Activated T-helper 1 cell treated with Interleukin-2 at 50 U/mL for 16 hours (primary cell): ENCODE measurements at places on chromosomes 6 and 20.

- no peak for DNase-seq
These were observed 47.5 kb downstream of the RNASET2 start for GRCh38 chr6:166908811-166909210.

DNA sequence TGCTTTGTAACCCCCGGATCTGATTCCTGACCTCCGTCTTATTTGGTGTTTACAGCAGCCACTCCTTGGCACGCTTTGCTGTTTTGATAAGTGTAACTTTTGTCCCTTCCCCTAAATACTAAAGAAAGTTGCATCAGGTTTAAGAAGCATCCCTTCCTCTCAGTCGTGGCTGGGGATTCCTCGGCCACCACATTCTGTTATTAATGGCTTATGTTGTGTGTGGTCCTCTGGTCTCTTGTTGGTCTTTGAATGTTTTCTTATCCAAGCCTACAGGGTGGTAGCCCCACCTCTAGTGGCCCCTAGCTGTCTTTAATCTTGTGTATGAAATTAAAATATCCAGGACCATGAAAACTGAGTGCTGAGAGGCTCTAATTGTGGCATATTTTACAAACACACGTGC is 37.5 kb upstream of the FNDC1 start:
- no peak for DNase-seq

DNA sequence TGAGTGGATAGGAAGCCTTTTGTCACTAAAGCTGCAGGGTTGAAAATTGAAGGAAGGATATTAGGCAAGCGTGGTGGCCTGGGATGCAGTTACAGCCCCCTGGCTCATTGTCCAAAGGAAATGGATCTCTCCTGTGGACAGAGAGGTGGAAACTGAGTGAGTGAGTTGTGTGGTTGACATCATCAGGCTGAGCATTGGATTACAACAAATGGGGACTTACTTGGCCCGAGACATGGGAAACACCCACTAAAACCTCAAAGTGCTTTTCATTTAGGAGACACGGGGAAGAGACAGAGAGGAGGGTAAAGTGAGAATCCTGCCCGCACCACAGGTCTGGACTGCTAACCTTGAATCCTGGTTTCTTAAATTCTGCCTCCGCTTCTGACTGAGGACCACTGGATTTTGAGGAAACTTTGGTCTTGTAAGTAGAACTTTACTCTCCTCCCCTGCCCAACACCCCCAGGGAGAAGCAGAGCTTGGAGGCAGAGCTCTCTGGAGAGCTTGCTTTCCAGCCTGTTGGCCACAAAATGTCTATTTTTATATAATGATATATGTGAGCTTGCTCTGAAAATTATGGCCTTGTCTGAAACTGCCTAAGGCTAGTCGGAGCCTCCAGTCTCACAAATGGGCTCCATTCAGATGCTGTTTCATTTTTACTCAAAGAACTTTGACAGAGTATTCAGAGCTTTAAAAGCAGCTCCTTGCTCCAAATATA is at the start of gene PKIG:
Gene PKIG (plus strand): TSS at position 269 of the 715 bp plus-strand sequence. CDS start 31,978 bp downstream, outside the sequence.
- DNase-seq: no peak

GRCh38 chr6:3232017-3232945 is 4.8 kb upstream of the TUBB2B start:
- DNase-seq: no peak

DNA sequence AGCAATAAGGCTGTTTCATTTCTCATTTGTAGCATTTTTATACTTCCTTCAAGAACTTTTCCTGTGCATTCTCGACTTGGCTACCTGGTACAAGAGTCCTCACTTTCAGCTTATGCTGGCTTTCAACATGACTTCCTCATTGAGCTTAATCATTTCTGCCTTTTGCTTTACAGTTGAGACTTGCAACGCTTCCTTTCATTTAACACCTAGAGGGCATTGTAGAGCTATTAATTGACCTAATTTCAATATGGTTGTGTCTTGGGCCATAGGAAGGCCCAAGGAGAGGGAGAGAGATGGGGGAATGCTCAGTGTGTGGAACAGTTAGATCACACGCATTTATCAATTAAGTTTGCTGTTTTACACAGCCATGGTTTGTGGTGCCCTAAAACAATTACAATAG is 37.2 kb downstream of the SLC22A2 start:
- no peak for DNase-seq

- DNase-seq: no peak
These were observed 3.2 kb downstream of the OSBPL2 start for GRCh38 chr20:62241506-62241905.

GRCh38 chr20:38393259-38393658 is 41.9 kb downstream of the SNHG17 start:
- DNase-seq: no peak

DNA sequence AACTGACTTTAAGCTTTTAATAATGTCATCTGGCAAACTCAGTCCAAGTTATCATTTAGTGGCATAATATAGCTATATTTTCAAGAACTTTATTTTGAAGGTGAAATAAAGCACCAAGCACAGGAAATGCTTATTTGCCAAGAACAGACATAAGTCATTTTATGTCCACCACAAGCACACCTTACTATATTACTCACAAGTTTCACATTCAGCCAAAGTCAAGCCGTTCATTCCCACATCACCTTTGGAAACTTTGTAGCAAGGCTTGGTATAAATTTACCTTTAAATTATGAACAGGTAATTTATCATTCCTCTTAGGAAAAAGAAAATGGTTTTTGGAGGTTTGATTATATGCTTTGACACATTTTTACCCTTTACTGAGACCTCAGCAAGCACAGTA is 236.8 kb upstream of the FKBP1C start:
- no peak for DNase-seq

- DNase-seq: no peak
These were observed 234.3 kb downstream of the ARHGAP18 start for GRCh38 chr6:129475477-129476247.

GRCh38 chr6:31681135-31681671 is 336 bp upstream of the LY6G5C start:
- DNase-seq: peak; percentile 31

DNA sequence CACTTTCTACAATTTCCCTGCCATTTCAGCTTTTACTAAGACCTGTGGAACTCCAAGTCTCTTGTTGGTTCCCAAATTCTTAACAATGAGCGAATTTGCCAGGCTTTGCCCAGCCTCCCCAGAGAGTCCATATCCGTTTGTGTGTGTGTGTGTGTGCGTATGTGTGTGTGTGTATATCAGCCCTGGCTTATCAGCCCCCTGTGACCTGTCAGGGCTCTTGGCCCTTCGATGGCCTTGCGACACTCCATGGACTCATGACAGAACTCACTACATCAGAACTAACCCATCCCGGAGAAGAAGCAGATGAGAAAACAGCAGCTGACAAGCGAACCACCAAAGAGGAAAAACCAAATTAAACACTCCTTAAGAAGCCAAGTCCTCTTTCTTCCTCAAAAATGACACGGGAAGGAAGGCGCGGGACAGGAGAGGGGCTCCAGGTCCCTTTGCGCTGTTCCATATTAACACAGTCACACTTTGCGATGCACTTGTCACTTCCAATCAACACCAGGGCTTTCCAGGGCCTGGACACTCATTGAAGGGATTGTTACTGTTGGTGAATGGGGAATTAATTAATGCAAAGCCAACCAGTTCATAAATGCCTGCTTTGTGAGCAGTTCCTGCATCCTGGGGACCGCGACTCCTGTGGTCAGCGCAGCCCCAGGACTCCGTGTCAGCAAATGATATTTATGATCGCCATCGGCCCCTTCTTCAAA is 524.0 kb downstream of the CD83 start:
- no peak for DNase-seq

- DNase-seq: no peak
These were observed 84.6 kb upstream of the SGK1 start for GRCh38 chr6:134402372-134402984.

- DNase-seq: no peak
These were observed 157.7 kb upstream of the MMS22L start for GRCh38 chr6:97440590-97441176.

DNA sequence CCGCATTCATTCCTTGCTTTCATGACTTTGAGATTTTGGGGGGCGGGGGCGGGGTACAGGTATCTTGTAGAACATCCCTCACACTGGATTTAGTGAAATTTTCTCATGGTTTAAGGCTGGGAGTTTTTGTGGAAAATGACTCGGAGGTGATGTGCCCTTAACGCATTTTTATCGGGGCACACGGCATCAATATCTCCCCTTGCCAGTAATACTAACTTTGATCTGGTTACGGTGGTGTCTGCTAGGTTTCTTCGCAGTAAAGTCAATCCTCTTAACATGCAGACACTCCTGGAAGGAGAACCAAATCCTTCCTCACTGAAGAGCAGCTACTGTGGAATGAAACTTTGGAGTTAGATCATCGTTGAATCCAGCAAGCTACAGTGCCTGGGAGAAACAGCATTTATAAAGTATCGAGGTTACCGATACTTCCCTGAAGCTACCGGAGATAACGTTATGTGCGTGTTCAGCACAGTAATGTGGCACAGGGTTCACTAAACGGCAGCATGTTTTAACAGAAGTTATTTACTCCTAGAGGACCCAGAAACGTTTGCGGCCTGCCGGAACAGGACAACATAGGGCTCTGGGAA is 1.2 kb upstream of the DYNLRB1 start:
- DNase-seq: no peak

- no peak for DNase-seq
These were observed 293.5 kb downstream of the SMOC2 start for GRCh38 chr6:168734523-168734922.

DNA sequence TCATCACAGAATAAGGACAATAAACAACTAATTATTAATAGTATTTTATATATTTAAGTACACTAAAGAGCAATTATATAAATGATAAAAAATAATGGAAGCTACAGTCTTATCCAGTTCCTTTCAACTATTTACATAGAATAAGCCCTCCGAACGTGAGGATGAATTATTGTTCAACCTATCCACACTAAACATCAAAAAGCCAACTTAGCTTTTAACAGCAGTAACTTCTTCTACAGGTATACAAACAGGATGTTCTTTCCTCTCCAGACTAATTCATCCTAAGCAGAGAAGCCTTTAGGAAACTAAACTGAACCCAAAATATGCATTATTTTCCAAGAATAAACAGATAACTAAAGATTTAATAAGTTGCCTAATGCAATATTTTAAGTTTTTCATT is 2.3 kb downstream of the FKBP5 start:
- no peak for DNase-seq
